ENCODE measurements at places on chromosomes 13 and 19.
A peak's percentile ranks its signal among the peaks of the same experiment; 100 is the strongest.

- DNase-seq, result no peak
Measured at GRCh38 chr19:47390533-47391488, 28.5 kb downstream of the MEIS3 start.

DNA sequence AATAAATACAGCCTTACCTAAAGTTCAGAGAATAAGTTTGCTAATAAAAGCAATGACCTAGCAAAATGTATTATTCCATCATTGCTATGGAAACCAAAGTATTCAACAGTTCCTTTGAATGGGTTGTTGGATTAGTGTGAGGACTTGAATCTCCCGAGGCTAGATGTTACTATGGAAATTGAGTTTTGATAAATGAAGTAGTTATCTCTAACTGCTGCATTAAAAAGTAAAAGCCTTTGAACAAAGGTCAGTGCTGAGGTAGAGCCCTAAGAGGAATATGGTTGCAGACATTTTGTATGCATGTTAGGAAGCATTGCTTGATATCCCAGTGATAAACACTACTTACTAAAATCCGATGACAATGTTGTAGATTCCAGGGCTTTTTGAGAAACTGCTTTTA lies 6.2 kb downstream of the KLF5 start:
- DNase-seq, result no peak

GRCh38 chr13:69959046-69959445 lies 148.6 kb upstream of the ATXN8OS start:
- no peak for DNase-seq

- DNase-seq, result no peak
Measured at GRCh38 chr13:37868691-37869505, 674 bp downstream of the TRPC4 start.

DNA sequence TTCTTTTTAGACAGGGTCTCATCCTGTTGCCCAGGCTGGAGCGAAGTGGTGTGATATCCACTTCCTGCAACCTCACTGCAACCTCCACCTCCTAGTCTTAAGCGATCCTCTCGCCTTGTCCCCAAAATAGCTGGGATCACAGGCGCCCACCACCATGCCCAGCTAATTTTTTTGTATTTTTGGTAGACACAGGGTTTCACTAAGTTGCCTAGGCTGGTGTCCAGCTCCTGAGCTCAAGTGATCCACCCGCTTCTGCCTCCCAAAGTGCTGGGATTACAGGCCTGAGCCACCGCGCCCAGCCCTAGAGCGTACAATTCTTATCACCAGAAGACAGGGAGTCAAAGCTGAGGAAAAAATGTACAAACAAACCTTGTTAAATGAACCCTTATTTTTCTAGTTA lies 4.5 kb upstream of the ELOF1 start:
- DNase-seq, result no peak

- no peak for DNase-seq
Measured at GRCh38 chr13:96650301-96650886, 343.9 kb downstream of the OXGR1 start.

GRCh38 chr19:30336290-30336689 lies 35.9 kb upstream of the ZNF536 start:
- DNase-seq, result no peak

- no peak for DNase-seq
Measured at GRCh38 chr19:39705578-39706188, 1.4 kb downstream of the LGALS14 start.

DNA sequence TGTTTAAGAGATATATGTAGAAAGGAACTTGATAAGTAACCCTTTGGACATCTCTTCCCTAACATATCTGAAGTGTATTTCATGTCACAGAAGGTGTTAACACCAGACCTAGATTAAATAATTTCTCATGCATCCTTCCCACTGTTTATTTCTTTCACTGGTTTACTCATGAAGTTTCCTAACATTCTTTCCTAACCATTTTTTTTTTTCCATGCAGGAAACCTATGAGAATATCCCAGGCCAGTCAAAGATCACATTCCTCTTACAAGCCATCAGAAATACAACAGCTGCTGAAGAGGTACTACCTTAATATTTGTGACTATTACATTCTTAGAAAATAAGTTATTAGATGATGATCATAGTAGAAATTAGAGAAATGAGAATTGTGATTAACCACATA lies 28.8 kb downstream of the IPO5 start:
- DNase-seq, result no peak

DNA sequence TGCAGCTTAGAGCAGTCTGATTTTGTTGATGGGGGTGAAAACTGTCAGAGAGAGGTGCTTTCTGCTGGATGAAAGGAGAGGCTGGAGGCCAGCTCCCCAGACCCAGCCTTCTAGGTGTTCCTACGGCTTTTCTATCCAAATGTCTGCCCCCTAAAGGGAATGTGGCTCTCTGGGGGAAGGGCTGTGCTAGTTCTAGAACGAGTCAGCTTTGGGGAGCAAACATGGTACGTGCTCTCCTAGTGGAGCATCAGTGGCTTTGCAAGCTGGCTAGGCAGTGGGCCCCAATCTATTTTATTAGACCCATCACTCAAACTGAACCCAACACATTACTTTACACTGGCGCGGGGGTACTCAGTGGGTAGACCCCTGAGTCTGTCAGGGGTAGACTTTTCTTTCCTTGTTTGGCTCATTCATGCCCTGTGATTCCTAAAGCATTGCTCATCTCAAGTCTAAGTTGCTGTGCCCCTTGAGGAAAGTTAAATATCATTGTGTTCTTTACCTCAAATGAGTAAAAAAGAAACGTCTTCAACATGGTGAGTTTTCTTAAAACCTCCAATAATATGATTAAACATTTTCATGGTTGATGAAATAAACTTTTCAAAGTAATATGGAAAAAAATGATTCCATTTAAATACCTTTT lies 254.9 kb downstream of the DLEU7 start:
- no peak for DNase-seq

GRCh38 chr13:50970956-50971355 lies 61.4 kb downstream of the RNASEH2B start:
- DNase-seq, result no peak

DNA sequence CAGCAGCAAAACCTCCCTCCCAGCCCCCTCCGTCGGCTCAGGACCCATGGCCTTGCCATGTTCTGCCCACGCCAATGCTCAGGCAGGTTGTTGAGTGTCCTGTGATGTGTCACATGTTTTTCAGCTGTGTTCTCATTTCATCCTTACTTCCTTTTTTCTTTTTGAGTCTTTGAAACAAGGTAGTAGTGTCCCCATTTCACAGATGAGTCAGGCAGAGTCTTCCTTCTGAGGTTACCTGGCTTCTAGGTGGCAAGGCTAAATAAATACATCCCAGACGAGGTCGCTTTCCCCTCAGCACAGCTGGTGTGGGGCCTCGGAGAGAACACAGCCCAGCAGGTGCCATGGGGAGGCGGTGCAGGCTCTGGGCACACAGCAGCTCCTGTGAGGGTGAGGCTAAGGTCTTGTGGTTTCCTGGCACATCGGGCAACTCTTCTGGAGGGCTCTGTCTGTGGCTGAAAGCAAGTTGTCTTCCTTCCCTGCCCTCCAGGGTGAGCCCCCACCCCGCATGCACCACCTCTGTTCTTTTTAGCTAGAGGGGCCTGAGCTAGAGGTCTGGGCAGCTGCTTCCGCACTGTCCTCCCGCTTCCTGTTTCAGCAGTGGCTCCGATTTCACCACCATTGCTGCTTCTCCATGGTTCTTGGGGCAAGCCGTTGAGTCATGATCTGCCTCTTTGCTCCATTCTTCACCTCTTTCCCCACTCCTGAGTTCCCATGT lies 15.1 kb downstream of the PRAM1 start:
- no peak for DNase-seq

- DNase-seq, result no peak
Measured at GRCh38 chr19:10769533-10770491, 51.9 kb downstream of the DNM2 start.

DNA sequence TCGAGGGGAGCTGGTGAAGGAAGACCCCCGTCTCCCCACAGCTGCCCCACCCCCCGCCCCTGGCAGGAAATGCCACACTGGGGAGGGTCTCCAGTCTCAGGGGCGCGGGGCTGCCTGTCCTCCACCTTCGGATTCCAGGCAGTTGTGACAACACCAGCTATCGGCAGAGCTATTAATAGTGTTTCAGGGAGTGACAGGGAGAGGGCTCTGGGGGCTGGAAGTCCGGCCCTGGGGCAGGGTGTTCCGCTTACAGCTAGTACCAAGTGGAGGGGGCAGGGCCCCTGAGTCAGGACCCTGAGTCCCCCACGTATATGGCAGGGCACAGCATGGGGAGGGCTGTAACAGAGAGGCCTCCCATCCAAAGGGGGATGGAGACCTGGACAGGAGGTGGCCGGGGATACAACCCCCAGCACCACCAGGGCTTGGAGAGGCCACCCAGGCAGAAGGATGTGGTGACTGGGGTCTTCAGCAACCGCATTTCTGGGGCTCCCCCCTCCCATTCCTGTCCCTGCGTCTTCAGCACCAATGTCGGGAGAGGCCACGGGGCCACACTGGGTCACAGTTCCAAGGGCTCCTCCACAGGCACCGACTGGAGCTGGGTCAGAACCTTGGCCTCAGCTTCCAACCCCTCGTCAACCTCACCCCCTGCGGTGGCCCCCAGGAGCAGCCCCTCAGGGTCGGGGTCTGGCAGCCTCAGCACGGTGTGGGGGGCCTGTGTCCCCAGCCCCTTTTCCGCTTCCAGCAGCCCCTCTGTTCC lies 3.9 kb downstream of the SIX5 start:
- no peak for DNase-seq

DNA sequence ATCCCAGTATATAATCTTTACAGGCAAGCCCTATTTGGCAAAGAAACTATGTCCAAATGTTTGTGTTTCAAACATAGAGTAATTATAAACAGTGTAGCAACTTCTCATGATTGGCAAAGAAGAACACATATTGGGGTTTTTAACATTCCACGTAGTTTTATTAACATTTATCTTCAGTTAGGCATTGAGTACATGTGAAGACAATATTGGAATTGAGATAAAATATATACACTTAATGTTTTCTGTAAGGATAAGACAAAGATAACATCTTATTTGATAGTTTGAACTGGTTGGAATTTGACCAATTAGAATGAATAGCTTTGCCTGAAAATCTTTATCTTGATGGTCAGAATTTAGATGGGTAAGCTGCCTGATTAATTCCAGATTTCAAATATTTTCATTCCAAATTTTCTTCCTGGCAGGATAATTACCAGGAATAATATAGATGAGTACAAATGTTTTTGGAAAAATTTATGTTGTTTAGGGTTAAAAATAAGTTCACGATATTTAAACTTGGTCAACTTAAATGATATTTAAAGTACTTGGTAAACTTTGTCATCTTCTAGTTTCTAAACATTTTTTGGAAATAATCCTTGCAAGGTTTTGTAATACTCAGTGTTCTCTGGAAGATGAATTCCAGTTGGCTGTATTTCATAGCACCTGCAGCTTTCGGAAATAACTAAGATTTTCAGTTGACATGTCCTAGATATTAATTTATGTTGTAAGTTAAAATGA lies 536.5 kb upstream of the SPRY2 start:
- DNase-seq, result no peak

GRCh38 chr13:48731957-48732569 lies 78.3 kb downstream of the CYSLTR2 start:
- DNase-seq, result no peak

DNA sequence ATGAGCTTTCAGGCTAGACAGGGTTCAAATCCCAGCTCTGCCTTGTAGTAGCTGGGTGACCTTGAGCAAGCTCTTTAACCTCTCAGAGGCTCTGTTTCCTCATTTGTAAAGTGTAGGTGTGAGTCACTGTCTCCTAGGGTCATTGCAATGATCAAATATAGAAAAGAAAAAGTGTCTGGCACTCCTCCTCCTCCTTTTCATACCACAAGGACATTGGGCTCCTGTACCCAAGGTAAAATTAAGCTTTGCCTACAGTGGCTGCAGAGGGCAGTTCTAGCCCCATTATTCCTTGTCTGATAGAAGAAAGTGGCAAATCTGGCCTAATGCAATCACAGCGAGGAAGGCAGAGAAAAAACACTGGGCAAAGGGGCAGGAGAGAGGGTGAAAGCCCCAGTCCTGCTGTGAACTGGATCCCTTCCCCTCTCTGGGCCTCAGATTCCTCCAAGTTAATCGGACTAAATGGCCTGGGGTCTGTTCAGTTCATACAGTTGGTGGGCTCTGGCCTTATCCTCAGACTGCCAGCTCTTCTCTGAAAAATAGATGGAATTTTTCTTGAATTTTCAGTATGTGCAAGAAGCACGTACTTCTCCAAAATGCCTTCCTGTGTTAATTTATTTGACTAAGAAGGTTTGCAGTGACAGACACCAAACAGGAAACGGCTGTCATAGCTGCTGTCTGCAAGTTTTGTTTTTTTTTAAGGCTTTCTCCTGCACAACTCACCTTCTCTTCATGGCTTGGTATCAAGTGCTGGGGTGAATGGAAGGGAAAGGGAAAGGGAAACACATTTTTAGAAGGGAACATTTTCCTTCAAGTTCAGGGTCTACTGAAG lies 35.3 kb downstream of the RGCC start:
- no peak for DNase-seq

DNA sequence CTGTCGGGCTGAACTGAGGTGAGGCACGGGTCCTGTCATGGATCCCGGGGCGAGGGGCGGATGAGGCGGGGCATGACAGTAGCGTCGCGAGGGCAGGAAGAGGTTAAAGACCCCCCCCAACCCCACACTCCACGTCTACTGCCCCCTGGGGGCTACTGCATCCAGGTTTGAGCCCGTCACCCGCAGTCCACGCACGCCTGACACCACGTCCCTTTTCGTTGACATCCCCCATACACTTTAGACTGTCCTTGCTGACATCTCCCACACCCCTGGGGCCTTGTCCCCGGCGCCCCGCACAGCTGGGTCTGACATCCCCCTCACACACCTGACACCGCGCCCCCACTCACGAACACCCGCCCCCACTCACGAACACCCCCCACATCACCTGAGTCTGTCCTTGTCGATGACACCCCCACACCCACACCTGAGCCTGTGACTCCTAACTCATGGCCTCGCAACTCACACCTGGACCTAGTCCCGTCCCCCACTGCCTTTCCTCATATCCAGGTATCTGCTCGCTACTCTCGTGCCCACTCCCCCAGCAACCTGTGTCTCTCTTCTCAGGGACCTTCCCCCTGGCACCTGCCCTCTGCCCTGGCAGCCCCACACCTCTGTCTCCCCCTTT lies 416 bp downstream of the SLC25A42 start:
- no peak for DNase-seq

DNA sequence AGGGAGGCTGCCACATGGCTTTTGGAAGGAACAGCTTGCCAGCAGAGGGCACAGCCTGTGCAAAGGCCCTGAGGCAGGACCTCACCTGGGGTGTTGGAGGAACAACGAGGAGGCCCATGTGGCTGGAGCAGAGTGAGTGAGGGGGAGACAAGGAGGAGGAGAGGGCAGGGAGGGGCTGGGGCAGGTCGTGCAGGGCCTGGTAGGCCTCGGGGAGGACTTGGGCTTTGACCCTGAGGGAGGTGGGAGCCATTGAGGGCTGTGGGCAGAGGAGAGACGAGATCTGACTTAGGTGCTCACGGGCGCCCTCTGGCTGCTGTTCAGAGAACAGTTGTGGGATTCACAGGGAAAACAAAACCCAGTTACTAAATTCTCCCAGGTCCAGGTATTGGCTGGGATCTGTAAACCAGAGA lies 25.2 kb downstream of the ZNRF4 start:
- peak; percentile 4 for DNase-seq

DNA sequence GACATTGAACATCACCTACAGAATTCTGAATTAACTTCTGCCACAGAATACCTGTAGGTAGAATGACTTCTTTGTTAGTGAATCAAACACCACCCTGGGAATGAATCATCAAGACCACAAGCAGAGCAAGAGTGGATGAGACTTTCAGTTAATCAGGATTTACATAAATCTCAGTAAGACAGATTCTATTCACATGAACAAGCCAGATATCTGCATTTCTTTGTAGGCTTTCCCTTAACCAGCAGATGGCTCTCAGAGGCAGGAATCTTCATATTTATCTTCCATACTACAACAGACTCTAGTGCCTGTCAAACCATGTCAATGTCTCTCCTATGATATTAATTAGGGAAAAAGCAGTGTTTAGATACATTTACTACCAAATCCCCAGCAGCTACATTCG lies 412.1 kb downstream of the KLF12 start:
- DNase-seq, result no peak
